ENCODE measurements at places on chromosomes 11 and 22. TPM values are rescaled to one million over a fixed set of nuclear protein-coding genes. Genes with fewer than 3 reads are reported as not detected.

RFPL2 gene
- not detected for total RNA-seq

DNA sequence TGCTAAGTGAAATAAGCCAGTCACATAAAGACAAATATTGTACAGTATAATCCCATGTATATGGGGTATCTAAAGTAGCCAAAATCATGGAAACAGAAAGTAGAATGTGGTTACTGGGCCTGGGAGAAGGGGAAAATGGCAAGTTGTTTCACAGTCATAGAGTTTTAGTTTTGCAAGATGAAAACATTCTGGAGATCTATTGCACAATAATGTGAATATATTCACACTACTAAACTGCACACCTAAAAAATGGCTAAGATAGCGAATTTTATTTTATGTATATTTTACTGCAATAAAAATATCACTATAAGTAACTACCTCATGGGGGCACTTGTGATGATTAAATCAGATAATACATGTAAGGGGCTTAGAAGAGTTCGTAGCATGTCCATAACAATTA lies 72.0 kb upstream of the ARHGAP32 start:
- no peak overlapping the region for H3K27ac ChIP-seq
- no peaks in the 10 kb centered on the region for H3K27me3 ChIP-seq
- no peak for DNase-seq
- H3K36me3 ChIP-seq, result no peaks in the 10 kb centered on the region
- no peak overlapping the region for H3K4me3 ChIP-seq
- H3K4me1 ChIP-seq, result peaks cover 38% of the 10 kb centered on the region

GRCh38 chr22:50704510-50705218 lies 32.0 kb downstream of the SHANK3 start:
- no peaks in the 10 kb centered on the region for H3K27me3 ChIP-seq
- H3K27ac ChIP-seq, result no peak overlapping the region
- peak; percentile 93 for DNase-seq
- H3K36me3 ChIP-seq, result no peaks in the 10 kb centered on the region

ST14 gene
- not detected for total RNA-seq

GRCh38 chr11:44305470-44306051 lies 4.4 kb downstream of the ALX4 start:
- H3K27ac ChIP-seq, result no peak overlapping the region
- DNase-seq, result no peak
- peaks cover 71% of the 10 kb centered on the region for H3K27me3 ChIP-seq
- peaks cover 27% of the 10 kb centered on the region for H3K4me1 ChIP-seq
- no peaks in the 10 kb centered on the region for H3K36me3 ChIP-seq

ANO3 gene
- not detected for total RNA-seq

- H3K27ac ChIP-seq, result peak overlapping the region; percentile 96
- H3K4me3 ChIP-seq, result peak overlapping the region; percentile 56
- H3K36me3 ChIP-seq, result peaks cover 10% of the 10 kb centered on the region
- peaks cover 74% of the 10 kb centered on the region for H3K4me1 ChIP-seq
- no peak for DNase-seq
These were observed 4.4 kb downstream of the PKNOX2 start for GRCh38 chr11:125168918-125169456.

GRCh38 chr11:103682318-103683184 lies 353.9 kb upstream of the DDI1 start:
- H3K4me1 ChIP-seq, result peaks cover 11% of the 10 kb centered on the region
- no peak overlapping the region for H3K27ac ChIP-seq
- peaks cover 1% of the 10 kb centered on the region for H3K27me3 ChIP-seq
- H3K36me3 ChIP-seq, result no peaks in the 10 kb centered on the region

TMPRSS13 gene
- total RNA-seq, result not detected

- no peak overlapping the region for H3K27ac ChIP-seq
- no peak for DNase-seq
- no peak overlapping the region for H3K4me3 ChIP-seq
- H3K4me1 ChIP-seq, result no peaks in the 10 kb centered on the region
These were observed 867.2 kb upstream of the RAG2 start for GRCh38 chr11:37465221-37465620.

DNA sequence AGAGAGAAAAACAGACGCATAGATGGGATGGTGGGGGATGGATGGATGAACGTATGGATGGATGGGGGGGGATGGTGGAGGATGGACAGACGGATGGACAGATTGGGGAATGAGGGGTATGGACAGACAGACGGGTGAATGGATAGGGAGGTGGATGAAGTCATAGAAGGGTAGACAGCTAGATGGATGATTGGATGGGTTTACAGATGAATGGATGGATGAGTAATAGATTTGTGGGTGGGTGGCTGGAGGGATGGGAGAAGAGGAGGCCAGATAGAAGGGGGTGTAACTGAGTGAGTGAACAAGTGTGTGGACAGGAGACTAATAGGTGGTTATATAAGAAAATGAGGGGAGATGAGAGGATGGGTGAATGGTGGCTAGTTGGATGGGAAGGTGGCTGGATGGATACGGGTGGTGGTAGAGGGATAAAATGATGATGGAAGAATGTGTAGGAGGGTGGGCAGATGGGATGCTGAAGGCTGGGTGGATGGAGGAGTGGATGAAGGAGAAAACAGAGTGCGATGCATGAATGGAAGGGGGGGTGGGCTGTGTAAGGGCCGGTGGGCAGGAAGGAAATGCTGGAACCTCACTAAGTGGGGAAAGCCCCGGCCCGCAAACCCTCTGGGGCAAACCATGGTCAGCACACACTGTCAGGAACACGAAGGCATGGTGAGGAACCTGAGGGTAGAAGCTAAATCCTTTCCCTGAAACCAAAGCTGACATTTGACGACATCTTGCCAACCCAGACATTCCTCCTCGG lies 21.6 kb downstream of the ARVCF start:
- H3K4me3 ChIP-seq, result no peak overlapping the region
- no peaks in the 10 kb centered on the region for H3K36me3 ChIP-seq
- peaks cover 48% of the 10 kb centered on the region for H3K4me1 ChIP-seq

DNA sequence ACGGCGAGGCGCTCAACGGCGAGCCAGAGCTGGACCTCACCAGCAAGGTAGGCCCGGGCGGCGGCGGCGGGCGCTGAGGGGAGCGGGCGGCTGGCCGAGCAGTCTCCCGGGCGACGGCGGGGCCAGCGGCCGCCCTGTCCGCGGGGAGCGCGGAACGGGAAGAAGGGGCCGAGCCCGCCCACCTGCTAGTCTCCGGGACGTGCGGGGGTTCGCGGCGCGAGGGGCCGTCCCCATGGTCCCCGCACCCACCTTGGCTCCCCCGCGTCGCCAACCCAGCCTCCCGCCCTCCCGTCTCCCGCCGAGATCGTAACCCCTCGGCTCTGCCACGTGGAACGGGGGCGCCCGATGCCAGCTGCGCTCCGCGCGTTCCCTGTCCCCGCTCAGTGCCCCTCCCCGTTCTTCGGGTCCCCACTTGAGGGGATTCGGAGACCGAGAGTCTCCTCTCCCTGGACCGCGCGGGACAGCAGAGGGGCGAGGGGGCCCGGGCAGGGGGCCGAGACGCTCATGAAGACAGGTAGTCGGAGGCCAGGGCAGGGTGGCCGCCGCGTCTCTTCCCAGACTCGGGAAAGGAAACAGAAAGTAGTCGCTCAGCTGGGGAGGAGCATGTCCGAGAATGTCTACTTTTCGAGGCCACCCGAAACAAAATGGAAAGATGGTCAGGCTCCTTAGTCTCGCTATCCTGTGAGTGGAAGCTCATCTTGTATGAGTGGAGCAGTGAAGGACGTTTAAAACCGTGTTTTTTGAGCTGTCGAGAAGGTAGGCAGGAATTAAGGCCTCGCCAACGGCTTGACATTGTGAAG lies 557 bp downstream of the GTPBP1 start:
- peak overlapping the region; percentile 97 for H3K27ac ChIP-seq
- H3K27me3 ChIP-seq, result no peaks in the 10 kb centered on the region
- no peaks in the 10 kb centered on the region for H3K36me3 ChIP-seq
- H3K4me3 ChIP-seq, result peak overlapping the region; percentile 89
- DNase-seq, result no peak

CCDC34 gene
- 12.6 TPM for total RNA-seq

DNA sequence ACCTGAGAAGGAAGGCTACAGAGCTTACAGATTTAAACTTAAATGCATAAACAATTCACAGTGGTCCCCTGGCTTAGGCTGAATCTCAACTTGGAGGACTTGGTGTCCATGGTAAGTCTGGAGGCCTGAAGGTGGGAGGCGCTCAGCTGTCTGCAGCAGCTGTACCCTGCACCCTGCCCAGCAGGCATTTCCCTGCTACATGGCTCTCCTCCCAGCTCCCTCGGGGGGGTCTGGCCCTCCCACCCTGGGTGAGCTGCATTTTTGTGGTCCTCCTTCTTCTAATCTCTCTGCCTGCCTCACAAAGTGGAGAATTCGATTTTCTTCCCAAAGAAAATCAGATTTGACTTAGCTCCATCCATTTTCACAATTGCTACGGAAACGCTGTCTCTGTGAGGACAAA lies 273.2 kb downstream of the KIRREL3 start:
- H3K4me1 ChIP-seq, result peaks cover 5% of the 10 kb centered on the region
- H3K36me3 ChIP-seq, result peaks cover 3% of the 10 kb centered on the region
- H3K4me3 ChIP-seq, result no peak overlapping the region
- H3K27me3 ChIP-seq, result peaks cover 2% of the 10 kb centered on the region

GAL gene
- total RNA-seq, result 1.9 TPM

DNA sequence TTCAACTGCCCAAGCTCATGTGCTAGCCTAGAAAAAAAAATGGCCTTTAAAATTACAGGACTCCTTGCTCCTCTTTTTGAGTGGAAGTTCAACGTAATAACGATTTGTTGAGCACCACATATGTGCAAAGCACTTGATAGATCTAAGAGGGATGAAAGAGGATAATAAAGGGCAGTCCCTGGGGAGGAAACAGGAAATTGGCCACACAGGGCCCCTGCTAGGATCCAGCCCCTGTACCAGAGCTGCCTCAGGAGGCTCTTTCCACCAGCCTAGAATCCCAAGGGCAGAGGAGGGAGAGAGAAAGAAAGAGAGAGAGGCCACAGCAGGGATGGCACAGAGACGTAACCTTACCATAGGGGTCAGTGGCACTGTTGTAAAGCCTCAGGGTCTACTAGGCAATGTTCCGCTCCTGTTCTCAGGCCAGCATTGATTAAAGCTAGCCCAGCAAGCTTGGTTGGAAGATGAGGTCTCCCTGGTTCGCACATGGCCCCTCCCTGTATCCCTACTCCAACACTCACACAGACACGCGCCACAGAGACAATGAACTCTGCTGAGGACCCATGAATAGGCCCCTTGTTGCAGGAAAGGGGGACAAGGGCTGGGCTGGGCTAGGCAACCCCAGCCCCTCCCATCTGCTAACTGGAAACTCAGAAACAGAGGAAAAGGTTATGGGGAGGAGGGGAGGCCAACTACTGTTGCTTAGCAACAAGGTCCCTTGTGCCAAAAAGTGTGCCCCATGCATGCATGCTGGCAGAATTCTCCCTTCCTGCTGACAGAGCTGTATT lies at the start of gene TMPRSS5:
TSS of gene TMPRSS5 (minus strand) at position 438 of the 785 bp plus-strand sequence. CDS start at position 354, 84 bp downstream.
- H3K4me3 ChIP-seq, result no peak within 1 kb of the TSS
- H3K27ac ChIP-seq, result no peak within 1 kb of the TSS
- H3K27me3 ChIP-seq, result no peaks in the 10 kb centered on the region
